ENCODE measurements at places on chromosomes 12 and 14. TPM values are rescaled to one million over a fixed set of nuclear protein-coding genes. Genes with fewer than 3 reads are reported as not detected.

Gene DNAAF2
- 8.4 TPM for total RNA-seq

Gene SPIC
- total RNA-seq = not detected

Gene ASB2
- 28.0 TPM for total RNA-seq

Gene INHBC
- total RNA-seq = not detected

Gene FGF6
- total RNA-seq = not detected

Gene ENDOU
- not detected for total RNA-seq

Gene KLRC4
- 1.1 TPM for total RNA-seq

Gene PDZRN4
- total RNA-seq = 10.6 TPM

Gene CCDC184
- 5.2 TPM for total RNA-seq

Gene FOXG1
- not detected for total RNA-seq

Gene VRTN
- 0.32 TPM for total RNA-seq

Gene BICDL1
- total RNA-seq = 26.7 TPM

Gene KRT6B
- not detected for total RNA-seq

Gene TAS2R30
- 1.7 TPM for total RNA-seq

Gene TPH2
- total RNA-seq = not detected

DNA sequence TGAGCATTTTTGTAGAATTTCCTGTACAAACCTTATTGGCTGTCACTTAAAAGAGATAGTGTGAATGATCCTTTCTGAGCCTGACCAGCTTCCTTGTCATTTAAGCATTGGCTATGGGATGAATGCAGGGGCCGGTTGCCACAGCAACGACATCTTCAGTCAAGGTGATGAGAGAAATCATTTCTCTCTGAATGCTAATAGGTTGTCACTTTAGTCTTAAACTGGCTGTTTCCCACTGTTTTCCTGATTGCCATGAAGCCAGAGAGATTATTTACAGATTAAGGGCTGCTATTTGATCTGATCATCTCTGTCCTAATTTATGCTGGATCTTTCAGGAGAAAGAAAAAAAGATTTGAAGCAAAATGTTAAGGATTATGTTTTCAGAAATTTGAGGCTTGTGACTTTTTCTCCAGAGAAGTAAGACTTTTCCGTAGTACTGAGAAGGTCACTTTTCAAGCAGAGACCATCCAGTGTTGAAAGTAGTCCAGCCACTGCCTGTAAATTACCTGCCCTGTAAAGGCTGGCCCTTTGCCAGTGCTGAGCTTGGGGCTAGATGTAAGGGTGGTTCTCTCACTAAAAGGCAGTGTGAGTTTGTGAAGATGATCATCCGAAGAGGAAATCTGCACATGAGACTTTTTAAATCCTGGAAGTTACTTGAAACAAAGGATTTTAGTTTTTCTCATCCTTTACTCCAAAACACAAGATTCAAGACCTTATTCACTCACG is 235.6 kb downstream of the DACT1 start:
- no peak for DNase-seq

GRCh38 chr12:132638541-132639408 is 20.2 kb downstream of the P2RX2 start:
- DNase-seq = no peak

- no peak for DNase-seq
Measured at GRCh38 chr12:30525171-30525570, 170.5 kb downstream of the IPO8 start.

DNA sequence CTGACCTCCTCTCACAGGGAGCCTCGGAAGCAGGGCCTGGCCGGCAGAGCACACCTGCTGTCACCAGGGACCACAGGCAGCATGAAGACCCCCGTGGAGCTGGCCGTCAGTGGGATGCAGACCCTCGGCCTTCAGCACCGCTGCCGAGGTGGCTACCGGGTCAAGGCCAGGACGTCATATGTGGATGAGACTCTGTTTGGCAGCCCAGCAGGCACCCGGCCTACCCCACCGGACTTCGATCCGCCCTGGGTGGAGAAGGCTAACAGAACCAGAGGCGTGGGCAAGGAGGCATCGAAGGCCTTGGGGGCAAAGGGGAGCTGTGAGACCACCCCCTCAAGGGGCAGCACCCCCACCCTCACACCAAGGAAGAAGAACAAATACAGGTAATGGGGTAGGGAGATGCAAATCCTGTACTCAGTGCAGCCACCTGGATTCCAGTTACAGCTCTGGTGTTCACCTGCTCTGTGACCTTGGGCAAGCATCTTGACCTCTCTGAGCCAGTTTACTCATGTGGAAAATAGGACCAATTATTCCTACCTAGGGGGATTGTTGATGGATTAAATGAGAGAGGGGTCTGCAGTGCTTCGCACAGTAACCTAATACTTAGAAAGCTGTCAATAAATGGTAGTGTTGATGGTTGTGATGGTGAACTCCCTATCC is 1.3 kb downstream of the RITA1 start:
- DNase-seq = no peak

DNA sequence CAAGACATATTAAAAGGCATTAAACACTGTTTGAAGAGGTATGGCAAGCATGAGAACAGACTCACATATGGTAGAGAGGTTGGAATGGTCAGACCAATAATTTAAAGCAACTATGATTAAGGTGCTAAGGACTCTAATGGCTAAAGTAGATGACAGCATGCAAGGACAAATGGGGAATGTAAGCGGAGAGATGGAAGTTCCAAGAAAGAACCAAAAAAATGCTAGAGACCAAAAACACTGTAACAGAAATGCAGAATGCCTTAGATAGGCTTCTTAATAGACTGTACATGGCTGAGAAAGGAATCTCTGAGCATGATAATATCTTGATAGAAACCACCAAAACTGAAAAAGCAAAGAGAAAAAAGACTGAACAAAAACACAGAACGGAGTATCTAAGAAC is 77.4 kb downstream of the RIN3 start:
- DNase-seq = no peak

GRCh38 chr12:131153016-131153415 is 199.3 kb downstream of the ADGRD1 start:
- no peak for DNase-seq

DNA sequence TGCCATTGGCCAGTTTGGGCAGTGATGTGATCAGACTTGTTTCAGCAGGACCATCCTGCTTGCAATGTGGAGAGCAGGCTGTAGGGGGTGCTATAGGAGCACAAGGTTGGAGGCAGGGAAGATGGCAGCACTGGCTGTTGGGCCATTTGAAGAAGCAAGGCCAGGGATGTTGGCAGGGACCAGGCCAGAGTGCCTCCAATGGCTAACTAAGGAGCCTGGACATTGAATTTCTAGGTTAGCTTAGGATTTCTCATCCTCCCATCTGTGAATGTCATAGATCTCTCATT is 23.5 kb downstream of the FGF23 start:
- peak; percentile 13 for DNase-seq

DNA sequence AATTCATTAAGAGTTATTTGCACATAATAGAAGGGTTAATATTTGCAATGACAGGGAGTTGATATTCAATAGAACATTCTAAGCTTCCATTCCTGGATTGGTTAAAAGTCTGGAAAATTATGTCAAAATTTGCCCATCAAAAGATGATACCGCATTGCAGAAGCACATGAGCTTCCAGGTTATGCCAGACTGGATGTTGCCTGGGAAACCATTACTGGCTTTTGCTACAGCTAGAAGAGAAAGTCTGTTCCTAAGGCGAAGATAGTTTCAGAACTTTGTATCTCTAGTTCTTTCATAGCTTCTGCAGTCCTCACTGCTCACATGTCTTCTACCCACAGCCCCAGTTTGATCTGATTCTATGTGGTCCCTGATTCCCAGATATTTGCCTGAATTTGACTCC is 122.4 kb upstream of the AMIGO2 start:
- no peak for DNase-seq

- DNase-seq = no peak
Measured at GRCh38 chr12:18421867-18422266, 160.5 kb downstream of the PIK3C2G start.

GRCh38 chr14:25050269-25051150 is 563 bp upstream of the STXBP6 start:
- no peak for DNase-seq

GRCh38 chr12:60269611-60270269 is 673.9 kb downstream of the SLC16A7 start:
- no peak for DNase-seq

DNA sequence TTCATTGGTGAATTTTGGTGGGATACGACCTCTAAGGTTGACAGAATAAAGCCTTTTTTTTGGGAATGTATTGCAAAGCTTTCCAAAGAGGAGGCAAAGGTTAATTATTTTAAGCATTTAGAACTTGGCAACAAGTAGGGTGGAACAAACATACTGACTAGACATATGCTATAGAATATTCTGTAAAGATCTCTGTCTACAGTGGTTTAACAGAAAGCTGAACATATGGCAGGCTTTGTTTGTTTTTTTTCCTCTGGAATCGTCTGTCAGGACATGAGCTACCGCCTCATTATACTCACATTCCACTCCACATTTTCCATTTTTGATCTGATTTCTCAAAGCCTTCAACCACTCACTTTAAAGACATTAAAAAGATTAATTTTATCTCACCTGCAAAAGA is 153.4 kb upstream of the PELI2 start:
- no peak for DNase-seq

DNA sequence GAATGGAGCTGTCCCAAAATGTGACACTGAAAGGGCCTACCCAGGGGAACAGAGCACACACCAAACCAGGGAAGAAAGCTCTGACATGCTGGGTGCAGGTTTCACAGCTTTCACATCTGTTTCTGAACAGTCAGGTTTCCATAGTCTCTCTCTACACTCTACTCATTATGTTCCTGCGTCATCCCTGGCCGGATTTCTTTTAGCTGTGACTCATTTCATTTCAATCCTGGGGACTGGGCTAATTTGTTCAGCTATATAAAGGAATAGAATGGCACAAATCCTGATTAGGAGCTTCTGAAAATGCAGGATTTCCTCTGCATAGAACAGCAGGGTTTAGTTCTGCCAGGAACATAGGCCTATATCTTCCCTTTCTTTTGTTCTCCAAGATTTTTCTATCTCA is 649.8 kb downstream of the RPS29 start:
- DNase-seq = no peak

- no peak for DNase-seq
Measured at GRCh38 chr14:87705439-87705896, 287.5 kb downstream of the GALC start.

GRCh38 chr14:103136388-103137271 is 13.4 kb downstream of the TNFAIP2 start:
- peak; percentile 45 for DNase-seq

GRCh38 chr14:53929871-53930715 is 26.5 kb downstream of the BMP4 start:
- DNase-seq = no peak

DNA sequence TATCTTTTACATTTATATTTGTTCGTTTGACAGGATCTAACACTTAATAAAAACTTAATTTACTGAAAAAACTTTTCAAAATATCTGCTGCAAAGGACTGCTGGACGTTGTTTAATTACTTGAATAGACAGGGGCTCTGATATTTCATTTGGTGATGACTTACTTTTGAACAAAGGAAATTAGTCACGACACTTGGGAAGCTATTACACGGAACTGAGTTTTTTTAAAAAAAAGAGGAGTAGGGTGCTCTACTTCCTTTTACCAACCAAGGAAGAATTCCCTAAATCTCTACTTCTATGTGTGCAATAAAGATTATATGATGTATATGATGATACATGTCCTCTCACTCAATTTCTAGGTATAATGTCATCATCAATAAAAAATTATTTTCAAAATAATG is 4.7 kb downstream of the FGD6 start:
- no peak for DNase-seq

DNA sequence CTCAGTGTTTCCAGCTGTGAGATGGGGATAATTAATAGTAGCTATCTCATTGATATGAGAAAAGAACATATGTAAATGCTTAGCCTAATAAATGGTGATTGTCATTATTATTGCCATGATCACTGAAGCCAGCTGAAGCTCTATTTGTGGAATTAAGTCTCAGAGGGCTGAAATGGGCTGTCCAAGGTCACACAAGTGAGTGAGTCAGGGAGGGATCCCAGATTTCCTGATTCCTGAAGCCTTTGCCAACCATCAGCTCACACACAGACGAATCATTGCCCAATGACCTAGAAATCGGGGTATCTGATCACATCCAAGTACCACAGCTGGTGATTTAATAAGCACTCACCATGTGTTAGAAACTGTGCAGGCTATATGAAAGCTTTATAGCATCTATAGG is 21.6 kb upstream of the TMEM229B start:
- no peak for DNase-seq

- no peak for DNase-seq
Measured at GRCh38 chr12:4506430-4506829, 32.3 kb upstream of the RAD51AP1 start.

- DNase-seq = no peak
Measured at GRCh38 chr12:32134101-32134888, 27.6 kb downstream of the BICD1 start.

DNA sequence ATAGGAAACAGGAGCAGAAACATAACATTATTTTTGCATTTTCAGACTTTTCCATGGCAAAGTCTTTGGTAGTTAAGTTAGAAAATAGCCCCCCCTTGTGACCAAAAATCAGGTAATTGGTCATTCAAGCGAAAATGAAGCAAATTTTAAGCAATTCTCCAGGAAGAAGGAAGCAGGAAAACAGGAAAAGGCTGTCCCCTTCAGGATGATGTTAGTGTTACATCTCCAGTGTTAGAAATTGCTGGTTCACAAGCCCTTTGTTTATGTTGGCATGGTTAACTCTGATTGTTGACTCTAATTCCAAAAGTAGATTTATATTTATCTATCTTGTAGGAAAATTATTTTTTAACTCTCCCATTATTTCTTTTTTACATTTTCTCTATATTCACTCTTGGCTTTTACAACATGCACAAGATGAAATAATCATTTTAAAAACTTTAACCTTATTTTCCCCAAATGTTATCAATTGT is 18.8 kb upstream of the GAS2L3 start:
- peak; percentile 60 for DNase-seq

DNA sequence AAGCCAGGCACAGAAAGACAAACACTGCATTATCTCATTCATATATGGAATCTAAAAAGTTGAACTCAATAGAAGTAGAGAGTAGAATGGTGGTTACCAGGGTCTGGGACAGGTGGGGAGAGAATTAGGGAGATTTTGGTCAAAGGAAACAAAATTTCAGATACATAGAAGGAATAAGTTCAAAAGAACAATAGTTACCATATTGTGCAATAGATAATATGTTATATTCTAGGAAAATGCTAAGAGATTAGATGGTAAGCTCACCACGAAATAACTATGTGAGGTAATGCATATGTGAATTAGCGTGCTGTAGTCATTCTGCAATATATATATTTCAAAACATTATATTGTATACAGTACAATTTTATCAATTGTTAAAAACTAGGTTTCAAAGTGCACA is 442.5 kb downstream of the KCNH5 start:
- no peak for DNase-seq

GRCh38 chr12:44334347-44334746 is 498.5 kb downstream of the TMEM117 start:
- DNase-seq = no peak

- no peak for DNase-seq
Measured at GRCh38 chr12:99444859-99445316, 202.7 kb upstream of the GARIN6 start.

All from mucosa of gallbladder (tissue), 1 donor.